Body of pancreas (tissue), 4 donors: ENCODE measurements at places on chromosomes 3 and 15. TPM values are rescaled to one million over a fixed set of nuclear protein-coding genes. Genes with fewer than 3 reads are reported as not detected.
A peak's percentile ranks its signal among the peaks of the same experiment; 100 is the strongest.

- H3K4me1 ChIP-seq: no peaks in the 10 kb centered on the region
- H3K27ac ChIP-seq: no peak overlapping the region
- no peaks in the 10 kb centered on the region for H3K36me3 ChIP-seq
- no peak for DNase-seq
- no peaks in the 10 kb centered on the region for H3K27me3 ChIP-seq
- H3K4me3 ChIP-seq: no peak overlapping the region
Observed at GRCh38 chr3:34619990-34620389, 821.6 kb downstream of the PDCD6IP start.

DNA sequence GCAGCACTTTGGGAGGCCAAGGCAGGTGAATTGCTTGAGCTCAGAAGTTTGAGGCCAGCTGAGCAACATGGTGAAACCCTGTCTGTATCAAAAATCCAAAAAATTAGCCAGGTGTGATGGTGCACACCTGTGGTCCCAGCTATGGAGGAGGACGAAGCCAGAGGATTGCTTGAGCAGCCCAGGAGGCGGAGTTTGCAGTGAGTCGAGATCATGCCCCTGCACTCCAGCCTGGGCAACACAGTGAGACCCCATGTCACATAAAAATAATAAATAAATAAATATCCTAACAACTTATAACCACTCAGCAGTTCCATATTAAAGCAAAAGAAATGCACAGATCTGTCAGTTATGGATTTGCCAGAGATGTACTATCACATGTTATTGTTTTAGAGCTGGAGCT lies 62.6 kb downstream of the LMLN start:
- H3K4me1 ChIP-seq: no peaks in the 10 kb centered on the region
- no peaks in the 10 kb centered on the region for H3K27me3 ChIP-seq
- DNase-seq: no peak
- H3K36me3 ChIP-seq: no peaks in the 10 kb centered on the region
- H3K4me3 ChIP-seq: no peak overlapping the region

GRCh38 chr15:40347559-40348473 lies 3.0 kb upstream of the PHGR1 start:
- no peaks in the 10 kb centered on the region for H3K36me3 ChIP-seq
- no peaks in the 10 kb centered on the region for H3K27me3 ChIP-seq
- no peak for DNase-seq
- H3K27ac ChIP-seq: no peak overlapping the region
- H3K4me3 ChIP-seq: no peak overlapping the region

GRCh38 chr15:57772223-57772957 lies 65.9 kb downstream of the POLR2M start:
- no peak overlapping the region for H3K27ac ChIP-seq
- DNase-seq: no peak
- no peak overlapping the region for H3K4me3 ChIP-seq

DNA sequence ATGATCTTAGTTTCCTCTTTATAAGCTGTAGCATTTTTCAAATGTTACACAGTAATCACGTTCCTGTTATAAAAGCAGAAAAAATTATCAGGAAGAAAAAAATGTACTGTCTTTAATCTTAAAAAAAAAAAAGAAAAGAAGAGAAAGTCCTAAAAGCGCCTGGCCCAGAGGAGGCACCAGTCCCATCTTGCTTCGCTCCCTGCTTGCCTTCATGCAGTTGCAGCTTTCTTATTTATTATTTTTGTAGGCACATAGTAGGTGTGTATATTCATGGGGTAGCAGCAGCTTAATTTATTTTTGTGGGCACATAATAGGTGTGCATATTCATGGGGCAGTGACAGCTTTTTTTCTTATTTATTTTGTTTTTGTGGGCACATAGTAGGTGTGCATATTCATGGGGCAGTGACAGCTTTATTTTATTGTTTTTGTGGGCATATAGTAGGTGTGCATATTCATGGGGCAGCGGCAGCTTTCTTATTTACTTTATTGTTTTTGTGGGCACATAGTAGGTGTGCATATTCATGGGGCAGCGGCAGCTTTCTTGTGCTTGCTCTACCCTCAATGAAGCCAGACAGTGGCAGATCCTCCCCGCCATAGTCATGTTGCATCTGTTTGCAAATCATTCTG lies 5.5 kb upstream of the EHD4 start:
- peaks cover 17% of the 10 kb centered on the region for H3K4me1 ChIP-seq
- no peaks in the 10 kb centered on the region for H3K27me3 ChIP-seq
- H3K4me3 ChIP-seq: no peak overlapping the region
- no peak overlapping the region for H3K27ac ChIP-seq
- no peak for DNase-seq
- no peaks in the 10 kb centered on the region for H3K36me3 ChIP-seq

DNA sequence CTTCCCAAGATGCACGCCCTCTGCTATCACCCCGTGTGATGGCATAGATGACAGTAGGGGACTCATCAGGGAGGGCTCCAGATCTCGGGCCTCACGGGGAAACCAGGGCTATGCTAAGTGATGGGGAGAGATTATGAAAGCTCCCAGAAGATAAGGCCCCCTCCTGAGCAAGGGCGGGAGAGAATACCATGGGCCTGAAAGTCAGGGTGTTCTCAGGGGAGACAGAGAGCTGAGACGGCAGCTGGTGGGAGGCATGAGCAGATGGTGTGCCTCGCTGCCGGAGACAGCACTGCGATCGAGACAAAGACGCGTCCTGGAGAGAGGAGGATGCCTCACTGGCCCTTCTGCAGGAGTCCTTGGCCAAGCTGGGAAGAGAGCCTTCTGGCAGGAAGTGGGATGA lies 106.5 kb upstream of the ADPGK start:
- no peak overlapping the region for H3K4me3 ChIP-seq
- no peaks in the 10 kb centered on the region for H3K4me1 ChIP-seq
- H3K27me3 ChIP-seq: no peaks in the 10 kb centered on the region
- DNase-seq: no peak
- H3K36me3 ChIP-seq: no peaks in the 10 kb centered on the region
- H3K27ac ChIP-seq: no peak overlapping the region

GRCh38 chr3:183541738-183542137 lies 13.8 kb downstream of the KLHL6 start:
- no peaks in the 10 kb centered on the region for H3K36me3 ChIP-seq
- H3K4me3 ChIP-seq: no peak overlapping the region
- no peak for DNase-seq
- H3K27ac ChIP-seq: no peak overlapping the region
- no peaks in the 10 kb centered on the region for H3K4me1 ChIP-seq

DNA sequence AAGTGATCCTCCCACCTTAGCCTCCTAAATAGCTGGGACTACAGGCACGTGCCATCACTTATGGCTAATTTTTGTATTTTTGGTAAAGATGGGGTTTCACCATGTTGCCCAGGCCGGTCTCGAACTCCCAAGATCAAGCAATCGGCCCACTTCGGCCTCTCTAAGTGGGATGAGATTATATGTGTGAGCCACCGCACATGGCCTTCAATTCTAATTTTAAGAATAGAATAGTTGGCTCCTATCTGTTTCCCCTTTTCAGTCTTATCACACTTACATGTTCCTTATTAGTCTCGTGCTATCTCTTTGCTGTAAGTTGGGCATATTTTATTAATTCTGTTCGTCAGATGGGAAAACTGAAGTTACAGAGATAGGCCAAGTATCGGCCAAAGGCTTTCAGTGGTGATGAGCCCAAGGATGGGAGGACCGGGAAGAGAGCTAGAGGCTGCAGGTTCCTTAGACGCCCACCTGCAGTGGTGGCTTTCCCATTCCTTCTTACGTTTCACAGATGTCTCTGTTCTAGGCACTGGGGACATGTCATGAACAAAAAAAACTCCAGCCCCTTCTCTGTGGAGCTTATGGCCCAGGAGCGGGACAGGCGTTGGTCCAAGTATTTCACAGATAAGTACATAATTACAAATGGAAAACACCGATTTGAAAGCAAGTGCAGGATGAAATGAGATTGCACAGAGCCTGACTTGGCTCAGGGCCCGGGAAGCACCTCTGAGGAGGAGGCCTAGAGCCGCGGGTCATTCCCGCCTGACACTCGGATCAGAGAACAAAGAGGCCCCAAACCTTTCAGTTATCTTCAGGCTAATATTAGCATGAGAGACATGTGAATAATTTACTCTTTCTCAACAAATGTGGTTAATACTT lies 91.1 kb upstream of the KLF13 start:
- no peaks in the 10 kb centered on the region for H3K27me3 ChIP-seq
- peak overlapping the region; percentile 86 for H3K27ac ChIP-seq
- H3K4me1 ChIP-seq: peaks cover 19% of the 10 kb centered on the region
- DNase-seq: peak; percentile 63

DNA sequence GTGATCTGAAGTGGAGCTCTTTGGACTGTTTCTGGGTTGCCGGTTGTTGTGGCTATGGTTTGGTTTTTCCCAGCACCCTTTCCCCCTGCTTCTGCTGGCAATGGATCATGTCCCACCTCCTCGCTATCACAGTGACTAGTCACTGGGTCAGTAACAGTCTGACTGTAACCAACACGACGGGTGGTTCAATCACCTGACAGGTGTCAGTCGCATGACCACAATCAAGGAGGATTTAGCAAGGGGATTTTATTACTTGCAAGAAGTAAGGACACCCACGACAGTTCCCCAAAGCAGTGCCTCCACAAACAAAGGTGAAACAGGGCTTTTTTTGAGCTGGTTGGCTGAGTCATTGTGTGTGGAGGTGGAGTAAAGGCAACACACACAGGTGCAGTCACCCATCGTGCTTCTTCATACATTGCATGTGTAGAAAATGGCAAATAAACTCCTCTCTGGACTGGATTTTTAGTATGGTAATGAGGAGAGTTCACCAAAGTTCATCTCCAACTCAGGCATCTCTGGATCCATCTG lies 58.8 kb upstream of the FAM3D start:
- no peaks in the 10 kb centered on the region for H3K36me3 ChIP-seq
- no peak overlapping the region for H3K27ac ChIP-seq
- no peaks in the 10 kb centered on the region for H3K4me1 ChIP-seq

DNA sequence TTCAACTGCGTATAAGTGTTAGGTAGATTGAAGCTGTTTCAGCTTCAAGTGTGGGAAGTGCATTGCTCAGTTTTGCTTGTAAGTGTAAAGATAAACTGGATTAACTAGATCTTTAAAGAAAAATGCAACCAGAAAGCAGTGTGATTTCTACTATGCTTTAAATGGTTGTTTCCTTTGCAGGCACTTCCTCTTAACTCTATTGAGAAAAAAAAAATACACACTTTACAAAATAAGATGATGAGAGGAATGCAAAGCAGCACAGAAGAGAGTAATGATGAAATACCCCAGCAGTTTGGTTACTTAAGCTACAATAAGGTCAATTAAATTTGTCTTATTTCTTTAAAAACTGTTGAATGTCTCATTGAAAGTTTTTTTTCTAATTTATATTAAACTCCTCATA lies 40.8 kb downstream of the DPH6 start:
- no peaks in the 10 kb centered on the region for H3K27me3 ChIP-seq
- peaks cover 6% of the 10 kb centered on the region for H3K4me1 ChIP-seq
- H3K4me3 ChIP-seq: no peak overlapping the region
- DNase-seq: no peak

DNA sequence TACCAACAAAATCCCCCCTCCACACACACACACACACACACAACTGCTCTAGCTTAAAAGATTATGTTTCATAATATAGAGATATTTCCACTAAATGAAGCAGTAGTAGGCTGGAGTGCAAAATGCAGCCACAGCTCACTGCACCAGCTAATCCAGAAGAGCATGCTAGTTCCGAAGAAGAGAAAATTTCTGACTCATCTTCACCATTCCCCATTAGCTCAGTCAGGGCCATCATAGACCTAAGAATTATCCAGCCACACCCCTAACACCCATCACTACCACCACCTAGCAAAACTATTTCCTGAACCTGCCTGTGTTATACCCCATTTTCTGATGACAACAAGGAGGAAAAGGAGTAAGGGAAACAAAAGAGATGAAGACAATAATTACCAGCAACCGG lies 67.1 kb upstream of the UBE2E2 start:
- no peaks in the 10 kb centered on the region for H3K27me3 ChIP-seq
- H3K4me1 ChIP-seq: no peaks in the 10 kb centered on the region
- no peaks in the 10 kb centered on the region for H3K36me3 ChIP-seq
- no peak overlapping the region for H3K27ac ChIP-seq
- no peak overlapping the region for H3K4me3 ChIP-seq
- no peak for DNase-seq

LRRK1 gene
- 14.0 TPM for total RNA-seq

TMEM39A gene
- 50.1 TPM for total RNA-seq
